ENCODE measurements at places on chromosomes 1 and 21.

DNA sequence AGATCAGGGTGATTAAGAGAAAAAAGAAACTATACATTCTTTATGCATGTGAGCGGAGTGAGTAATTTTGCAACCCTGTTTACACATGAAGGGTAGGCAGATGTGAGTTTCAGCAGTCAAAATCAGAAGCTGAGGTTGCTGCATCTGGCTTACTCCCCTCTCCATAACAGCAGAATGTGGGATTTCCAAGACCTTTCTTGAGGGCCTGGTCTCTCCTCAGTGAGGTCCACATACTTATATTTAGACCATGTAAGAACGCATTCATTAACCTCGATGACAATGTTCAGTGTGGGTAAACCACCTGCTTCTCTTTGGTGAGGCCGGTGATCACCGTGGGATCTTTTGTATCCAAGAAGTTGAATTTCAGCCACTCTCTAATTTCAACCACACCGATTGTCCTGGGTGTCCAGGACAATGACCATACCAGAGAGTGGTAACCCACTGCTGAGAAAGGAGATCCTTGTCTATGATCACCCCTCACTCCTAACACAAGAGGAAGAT, 18.7 kb upstream of the RAP1A start:
- no peak for DNase-seq

DNA sequence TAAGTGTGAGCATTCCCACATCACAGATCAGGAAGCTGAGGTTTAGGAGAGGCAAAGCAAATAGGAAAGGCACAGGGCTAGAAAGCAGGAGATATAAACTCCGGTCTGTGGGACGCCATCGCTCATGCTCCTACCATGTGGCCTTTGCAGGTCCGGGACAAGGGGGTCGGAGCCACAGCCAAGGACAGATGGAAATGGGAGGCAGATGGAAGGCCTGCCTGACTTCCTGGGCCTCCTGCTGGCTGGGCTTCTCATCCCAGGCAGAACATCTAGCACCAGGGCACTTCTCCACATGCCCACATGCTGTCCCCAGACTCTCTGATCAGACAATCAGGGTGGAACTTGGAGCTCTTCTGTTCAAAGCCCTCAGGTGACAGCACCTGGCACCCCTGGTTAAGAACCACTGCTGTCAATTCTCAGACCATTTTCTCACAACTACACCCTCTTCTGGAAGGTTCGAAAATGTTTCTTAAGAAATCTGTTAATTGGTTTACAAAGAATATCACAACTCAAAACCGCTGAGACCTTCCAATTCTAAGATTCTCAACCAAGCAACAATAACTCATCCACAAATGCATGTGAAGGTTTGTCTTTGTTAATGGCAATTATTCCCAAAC, 173.3 kb upstream of the EDN2 start:
- no peak for DNase-seq

- no peak for DNase-seq
Observed at GRCh38 chr1:41500781-41501518, 16.5 kb upstream of the EDN2 start.

DNA sequence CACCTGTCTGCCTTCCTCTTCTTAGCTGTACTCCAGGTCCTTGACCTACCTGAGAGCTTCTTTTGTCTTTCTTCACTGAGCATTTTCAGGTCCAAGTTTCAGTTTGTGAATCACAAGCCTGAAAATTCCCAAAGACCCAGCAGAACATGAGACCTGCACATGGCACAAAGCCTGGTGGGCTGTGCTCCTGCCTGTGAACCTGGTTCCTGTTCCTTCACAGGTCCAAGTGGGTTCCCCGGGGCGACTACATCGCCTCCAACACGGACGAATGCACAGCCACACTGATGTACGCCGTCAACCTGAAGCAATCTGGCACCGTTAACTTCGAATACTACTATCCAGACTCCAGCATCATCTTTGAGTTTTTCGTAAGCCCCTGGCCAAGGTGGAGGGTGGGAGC, 42.1 kb upstream of the SARS1 start:
- no peak for DNase-seq

DNA sequence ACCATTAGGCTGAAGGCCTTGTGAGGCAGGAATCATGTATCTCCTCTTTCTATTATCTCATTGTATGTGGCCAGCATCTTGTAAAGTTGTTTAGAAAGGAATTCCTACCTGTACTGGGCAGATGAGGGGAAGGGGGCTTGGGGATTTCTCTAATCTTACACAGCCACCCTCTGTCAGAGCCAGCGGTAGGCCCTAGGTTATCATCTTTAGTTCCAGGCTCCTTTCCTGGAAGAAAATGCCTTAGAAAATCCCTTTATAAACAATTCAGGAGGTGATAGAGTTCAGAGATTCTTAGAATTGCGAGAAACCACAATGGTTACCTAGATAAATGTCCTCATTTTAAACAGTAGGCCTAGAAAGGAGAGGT, 35.2 kb downstream of the DPT start:
- DNase-seq: no peak

GRCh38 chr1:3669421-3669821, 17.1 kb downstream of the TP73 start:
- DNase-seq: no peak
